Uterus (tissue), 4 donors: ENCODE measurements at places on chromosomes 11 and 22. TPM values are rescaled to one million over a fixed set of nuclear protein-coding genes. Genes with fewer than 3 reads are reported as not detected.
A peak's percentile ranks its signal among the peaks of the same experiment; 100 is the strongest.

DNA sequence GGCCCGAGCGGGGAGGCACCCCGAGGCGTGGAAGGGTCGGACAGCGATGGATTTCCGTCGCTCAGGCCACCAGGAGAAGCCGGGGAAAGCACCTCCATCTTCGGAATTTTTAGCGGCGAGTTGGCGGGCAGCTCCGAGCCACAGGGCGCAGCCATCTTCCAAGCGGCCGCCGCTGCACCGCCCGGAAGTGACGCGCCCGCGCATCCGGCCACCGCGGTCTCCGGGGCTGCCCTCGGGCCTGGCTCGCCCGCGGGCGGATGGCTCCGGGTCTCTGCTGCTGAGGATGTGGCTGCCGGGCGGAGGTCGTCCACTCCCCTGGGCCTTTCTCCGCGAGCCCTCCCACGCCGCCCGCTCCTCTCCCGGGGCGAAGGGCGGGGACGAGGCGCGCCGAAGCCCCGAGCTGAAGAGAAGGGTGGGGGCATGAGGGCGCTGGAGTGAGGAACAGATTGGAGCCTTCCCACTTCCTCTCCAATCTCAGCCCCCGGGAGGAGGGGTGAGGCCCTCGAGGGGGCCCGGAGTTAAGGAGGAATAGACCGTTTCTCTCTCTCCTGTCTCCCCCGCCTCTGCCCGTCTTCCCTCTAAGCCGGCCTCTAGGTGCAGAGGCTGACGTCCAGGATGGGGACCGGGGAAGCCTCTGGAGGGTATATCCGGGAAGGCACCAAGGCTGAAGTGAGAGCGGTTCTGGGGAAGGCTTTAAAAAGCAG lies at the start of gene MSANTD2:
TSS of gene MSANTD2 (minus strand) at position 181 of the 704 bp plus-strand sequence. CDS start at position 155, 26 bp downstream.
- DNase-seq = peak; percentile 81

GRCh38 chr22:35886309-35886708 lies 142.3 kb downstream of the RBFOX2 start:
- no peak for DNase-seq

The HBB gene
- total RNA-seq = 340 TPM

The AMOTL1 gene
- 107 TPM for total RNA-seq
